ENCODE measurements at places on chromosomes 7 and 10.

DNA sequence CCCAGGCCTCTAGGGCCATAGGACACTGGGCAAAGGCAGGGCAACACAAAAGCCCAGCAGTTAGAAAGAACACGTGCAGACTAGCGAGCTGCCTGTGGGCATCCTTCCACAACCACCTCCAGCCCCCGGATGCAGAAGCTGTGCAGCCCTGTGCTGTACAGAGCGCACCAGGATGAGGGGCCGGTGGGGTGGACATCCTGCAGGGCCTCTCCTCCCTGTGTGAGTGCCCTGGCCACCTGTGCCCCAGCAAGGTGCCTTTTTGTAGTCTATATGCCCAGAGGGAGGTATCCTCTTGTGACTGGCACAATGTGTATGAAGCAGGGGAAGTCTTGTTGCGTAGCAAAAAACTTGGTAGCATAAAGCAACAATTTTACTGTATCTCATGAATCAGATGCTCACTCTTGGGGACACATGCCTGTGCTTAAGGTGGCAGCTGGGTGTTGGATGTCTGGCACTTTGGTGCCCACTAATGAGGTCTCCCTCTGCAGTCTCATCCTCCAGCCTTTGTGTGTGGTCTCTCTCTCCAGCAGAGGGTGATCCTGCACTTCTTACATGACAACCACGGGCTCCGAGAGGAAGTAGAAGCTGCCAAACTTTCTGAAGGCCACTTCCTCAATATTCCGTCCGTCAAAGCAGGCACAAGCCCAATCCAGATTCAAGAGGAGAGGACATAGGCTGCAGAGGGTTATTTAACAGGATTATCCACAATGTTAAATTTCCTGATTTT lies 8.7 kb downstream of the NCAPG2 start:
- DNase-seq = peak; percentile 91

GRCh38 chr7:16318989-16319915 lies 102.1 kb downstream of the CRPPA start:
- no peak for DNase-seq

GRCh38 chr10:89588671-89589070 lies 53.3 kb upstream of the SLC16A12 start:
- no peak for DNase-seq

GRCh38 chr7:127731431-127732080 lies 79.6 kb downstream of the SND1 start:
- DNase-seq = no peak

- no peak for DNase-seq
These were observed 73.8 kb downstream of the DIP2C start for GRCh38 chr10:615583-616152.

GRCh38 chr7:49848211-49848841 lies 74.9 kb downstream of the VWC2 start:
- DNase-seq = no peak

- no peak for DNase-seq
These were observed 161.2 kb downstream of the CELF2 start for GRCh38 chr10:11178606-11179515.

DNA sequence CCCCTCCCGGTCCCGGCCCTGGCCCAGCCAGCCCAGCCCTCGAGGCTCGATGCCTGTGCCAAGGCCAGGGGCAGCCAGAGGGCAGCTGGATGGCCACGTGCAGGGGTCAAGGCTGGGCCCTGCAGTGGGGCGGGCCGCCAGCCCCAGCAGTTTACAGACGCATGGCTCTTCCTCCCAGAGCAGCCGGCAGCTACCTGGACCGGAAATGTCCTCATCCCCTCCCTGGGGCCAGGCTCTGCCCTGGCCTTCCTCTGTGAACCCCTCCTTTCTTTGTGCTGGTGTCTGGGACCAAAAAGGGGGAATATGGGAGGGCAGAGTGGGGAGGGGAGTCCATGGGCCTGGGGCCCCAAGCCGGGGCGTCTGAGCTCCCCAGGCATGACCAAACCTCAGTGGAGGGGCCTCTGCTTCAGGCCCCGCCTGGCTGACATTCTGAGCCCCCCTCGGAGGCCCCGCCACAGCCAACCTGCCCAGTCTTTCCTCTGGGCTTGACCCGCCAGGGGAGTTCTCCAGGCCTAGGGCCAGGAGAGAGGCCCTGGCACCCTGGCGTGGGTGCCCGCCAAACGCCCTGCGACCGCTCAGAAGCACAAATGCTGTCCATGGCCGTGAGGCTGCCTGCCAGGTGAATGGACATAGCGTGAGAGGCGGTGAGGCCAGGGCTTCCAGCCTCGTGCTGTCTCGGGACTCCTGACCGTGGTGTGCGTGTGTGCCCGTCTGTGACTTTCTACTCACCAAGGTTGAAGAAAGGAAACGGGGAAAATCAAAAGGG lies 24.7 kb upstream of the AMZ1 start:
- no peak for DNase-seq

- no peak for DNase-seq
These were observed 61.1 kb downstream of the PKD1L1 start for GRCh38 chr7:47887016-47887640.

DNA sequence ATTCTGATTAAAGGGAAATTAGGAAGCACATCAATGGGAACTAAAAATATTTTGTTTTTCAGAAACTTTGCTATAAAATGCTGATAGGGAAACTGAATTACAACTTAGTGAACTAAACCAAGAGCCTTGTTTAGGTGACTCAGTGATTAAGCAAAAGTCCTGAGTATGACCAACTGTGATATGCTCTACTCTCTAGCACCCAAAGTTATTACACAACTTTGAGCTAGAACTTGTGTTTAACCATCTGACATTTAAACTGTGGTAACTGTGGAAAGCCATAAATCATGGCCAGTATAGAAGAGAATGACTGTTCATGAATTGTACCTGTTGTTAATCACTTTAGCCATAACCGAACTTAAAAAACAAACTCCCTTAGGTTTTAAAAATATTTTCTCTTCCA lies 127.4 kb downstream of the ZNF365 start:
- peak; percentile 38 for DNase-seq

GRCh38 chr10:49599546-49599945 lies 10.6 kb upstream of the SLC18A3 start:
- DNase-seq = no peak
